LNCaP clone FGC (cell line): ENCODE measurements at places on chromosomes 4 and X.

DNA sequence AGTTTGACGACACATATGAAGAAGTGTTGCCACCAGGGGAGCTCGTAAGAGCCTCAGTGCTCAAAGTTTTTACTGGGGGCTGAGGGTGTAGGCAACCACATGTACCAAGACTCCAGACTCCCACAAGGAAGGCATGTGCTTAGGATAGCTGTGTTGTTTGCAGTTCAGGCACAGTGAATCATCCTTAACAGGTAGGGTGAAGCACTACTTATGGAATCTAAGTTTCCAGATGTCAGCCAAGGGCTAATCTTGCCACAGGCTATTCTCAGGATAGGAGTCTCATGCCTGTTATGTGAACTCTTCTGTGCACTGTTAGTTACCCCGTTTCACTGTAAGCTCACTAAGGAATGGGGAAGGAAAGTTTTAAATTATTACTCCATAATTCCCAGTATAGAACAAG lies 202.6 kb downstream of the TMA16 start:
- DNase-seq = no peak

GRCh38 chr4:47530801-47531200 lies 45.7 kb downstream of the ATP10D start:
- DNase-seq = no peak

GRCh38 chr4:145960012-145960411 lies 21.4 kb upstream of the ZNF827 start:
- no peak for DNase-seq

DNA sequence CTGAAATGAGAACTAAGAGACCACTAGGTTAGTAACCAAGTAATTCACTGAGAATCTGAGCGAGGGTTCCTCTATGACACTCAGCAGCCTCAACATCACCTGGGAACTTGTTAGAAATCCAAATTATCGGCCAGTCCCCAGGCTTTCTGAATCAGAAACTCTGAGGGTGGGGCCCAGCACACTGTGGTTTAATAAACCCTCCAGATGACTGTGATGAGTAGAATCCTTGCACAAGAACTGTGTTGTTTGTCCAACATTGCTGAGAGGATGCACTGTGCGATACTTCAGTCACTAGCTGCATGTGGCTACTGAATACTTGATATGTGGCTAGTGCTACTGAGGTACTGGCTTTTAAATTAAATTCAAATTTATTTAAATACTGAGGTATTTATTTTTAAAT lies 243.9 kb downstream of the MAML3 start:
- no peak for DNase-seq

DNA sequence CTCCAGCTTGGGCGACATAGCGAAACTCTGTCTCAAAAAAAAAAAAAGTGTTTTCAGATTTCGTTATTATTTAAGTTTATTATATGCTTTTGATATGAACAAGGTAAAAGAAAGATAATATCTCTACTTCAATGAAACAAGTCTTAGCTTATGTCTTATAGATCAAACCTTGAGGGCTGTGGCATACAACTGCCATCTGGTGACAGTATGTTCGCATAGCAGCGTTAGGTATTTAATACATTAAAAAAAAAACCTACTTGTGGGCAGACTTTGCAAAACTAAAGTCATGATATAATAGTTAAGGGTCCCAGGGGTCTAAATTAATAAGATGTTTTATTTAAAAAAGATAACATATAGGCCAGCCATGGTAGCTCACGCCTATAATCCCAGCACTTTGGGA lies 161.2 kb upstream of the AMOT start:
- DNase-seq = peak; percentile 11

DNA sequence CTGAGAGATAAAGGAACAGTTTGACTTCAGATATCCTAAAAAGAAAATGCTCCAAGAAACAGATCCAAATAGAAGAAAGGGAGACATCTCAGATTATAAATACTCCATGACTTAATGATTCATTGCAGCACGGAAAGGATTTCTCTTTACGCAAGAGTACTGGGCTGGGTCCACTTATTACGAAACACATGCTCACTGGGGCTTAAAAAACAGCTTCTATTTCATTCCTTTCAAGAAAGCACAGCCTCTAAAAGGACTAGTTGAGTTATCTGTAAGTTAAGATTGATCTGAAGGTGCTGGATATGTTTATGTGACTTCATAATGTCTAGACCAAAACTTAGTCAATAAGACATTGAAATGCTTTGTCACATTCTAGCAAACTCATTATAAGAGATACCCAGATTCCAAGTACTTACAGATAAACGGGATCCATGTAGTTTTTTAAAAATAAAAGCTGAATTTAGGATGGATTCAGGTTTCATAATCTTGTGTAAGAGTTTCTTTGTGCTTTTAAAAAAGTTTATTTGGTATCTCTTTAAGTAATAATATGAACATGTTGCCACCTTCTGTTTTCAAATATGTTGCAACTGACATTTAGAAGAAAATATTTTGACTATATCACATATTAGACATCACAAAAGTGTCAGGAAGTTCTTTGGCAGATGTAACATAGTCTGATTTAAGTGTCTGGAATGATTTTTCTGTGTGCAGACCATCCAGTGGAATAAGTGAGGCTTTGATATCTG lies 109.5 kb upstream of the MYOZ2 start:
- no peak for DNase-seq

DNA sequence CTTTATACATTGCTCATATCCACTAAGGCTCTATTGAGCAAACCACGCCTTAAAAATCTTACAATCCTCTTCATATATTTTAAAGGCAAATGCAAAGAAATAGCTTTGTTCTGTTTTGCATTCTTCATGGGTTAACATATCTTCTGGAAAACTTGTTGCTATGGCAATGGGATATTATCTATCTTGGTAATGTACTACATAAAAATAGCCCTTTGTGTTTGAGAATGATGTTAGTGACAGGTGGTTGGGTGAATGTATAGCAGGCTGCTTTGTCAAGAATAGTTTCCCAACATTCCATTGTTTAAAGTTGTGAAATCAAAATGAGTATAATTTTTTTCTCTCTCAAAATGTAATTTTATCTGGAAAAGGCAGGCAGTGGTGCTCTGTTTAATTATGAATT lies 16.8 kb downstream of the REPS2 start:
- no peak for DNase-seq

- DNase-seq = no peak
These were observed 465.6 kb upstream of the PRKX start for GRCh38 chrX:4179031-4179430.

DNA sequence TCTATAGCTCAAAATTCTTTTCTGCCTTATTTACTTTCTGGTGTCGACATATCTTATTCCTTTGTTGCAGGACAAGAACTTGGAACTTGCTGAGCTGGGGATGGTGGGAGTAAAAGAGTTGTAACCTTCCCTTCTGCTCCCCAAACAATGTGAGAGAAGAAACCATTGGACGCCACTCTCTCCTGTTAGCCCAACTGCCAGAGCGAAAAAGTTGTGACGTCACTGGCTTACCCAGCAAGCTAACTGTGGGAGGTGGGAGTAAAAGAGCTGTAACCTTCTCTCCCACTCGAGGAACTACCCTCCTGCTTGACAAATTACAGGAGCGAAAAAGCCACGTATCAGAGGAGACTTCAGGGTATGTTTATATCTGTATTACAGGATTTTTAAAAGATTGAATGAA lies 90.0 kb upstream of the PCDH10 start:
- DNase-seq = no peak

GRCh38 chr4:168884251-168885124 lies 125.6 kb downstream of the CBR4 start:
- no peak for DNase-seq

DNA sequence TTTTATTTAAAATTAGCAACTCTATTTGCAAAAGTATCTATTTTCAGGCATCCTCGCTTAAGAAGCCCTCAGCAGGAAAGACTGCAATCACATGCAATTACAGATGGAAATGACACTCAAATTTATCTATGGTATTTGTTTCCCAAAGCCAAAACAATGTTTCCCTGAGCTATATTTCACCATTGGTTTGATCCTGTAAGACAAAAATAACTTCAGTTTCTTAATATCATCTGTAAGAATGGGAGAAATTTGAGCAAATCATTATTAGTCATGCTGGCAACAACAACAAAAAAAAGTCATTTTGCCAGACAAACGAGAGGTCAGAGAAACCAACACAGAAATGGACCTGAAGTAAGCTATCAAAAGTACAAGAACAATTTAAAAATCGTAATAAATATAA lies 204.1 kb downstream of the NR3C2 start:
- no peak for DNase-seq
